Neuronal stem cell (in vitro differentiated cells): ENCODE measurements at places on chromosomes 7 and 10.
A peak's percentile ranks its signal among the peaks of the same experiment; 100 is the strongest.

DNA sequence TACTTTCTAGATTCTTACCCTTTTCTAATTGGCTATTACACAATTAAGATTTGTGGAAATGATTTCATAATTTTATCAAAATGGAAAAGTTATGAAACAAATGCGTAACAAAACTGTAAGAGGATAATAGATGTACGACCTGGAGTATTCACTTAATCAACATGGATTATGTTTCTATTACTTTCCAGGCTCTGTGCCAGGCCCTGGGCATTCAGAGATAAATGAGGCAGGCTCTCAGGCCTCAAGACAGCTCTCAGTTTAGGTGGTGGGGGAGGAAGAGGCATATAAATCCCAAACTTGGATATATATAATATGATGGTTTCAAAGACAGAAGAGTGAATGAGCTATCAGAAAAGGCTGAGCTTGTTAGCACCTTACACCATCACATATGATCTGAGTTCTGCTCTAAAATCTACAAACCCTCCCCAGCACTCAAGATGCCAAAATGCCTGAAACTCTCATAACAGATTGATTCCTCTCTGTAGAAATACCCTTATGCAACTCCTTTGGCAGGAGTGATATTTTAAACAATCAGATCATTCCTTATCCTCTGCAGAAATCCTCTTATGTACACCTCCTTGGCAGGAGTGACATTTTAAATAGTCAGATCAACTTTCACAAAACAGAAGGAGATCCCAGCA lies 42.5 kb downstream of the ACBD5 start:
- DNase-seq = no peak

DNA sequence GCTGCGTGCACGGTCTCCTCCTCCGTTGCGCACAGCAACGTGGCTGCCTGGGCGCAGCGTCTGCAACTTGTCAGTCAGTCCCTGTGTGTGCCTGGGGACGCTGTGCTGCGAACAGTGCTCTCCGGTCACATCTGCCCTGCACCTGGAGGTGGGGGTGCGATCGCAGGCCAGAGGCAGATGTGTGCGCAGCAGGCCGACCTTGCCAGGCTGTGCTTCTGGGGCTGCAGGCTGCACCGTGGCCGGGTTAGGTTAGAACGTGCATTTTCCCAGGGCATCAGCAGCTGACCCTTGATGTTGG lies 8.2 kb upstream of the GET4 start:
- DNase-seq = no peak

GRCh38 chr7:92567460-92567859 lies 22.7 kb downstream of the FAM133B start:
- DNase-seq = no peak

- no peak for DNase-seq
Measured at GRCh38 chr10:3765146-3765545, 19.9 kb downstream of the KLF6 start.

- DNase-seq = peak; percentile 23
Measured at GRCh38 chr10:116444527-116445142, 17.0 kb downstream of the PNLIPRP3 start.

GRCh38 chr10:78726171-78726570 lies 342.6 kb upstream of the ZMIZ1 start:
- DNase-seq = no peak
